ENCODE measurements at places on chromosomes 11 and 22.

GRCh38 chr11:120136356-120136755 lies 1.6 kb downstream of the TRIM29 start:
- DNase-seq, result no peak

GRCh38 chr11:28536504-28537267 lies 428.5 kb downstream of the METTL15 start:
- no peak for DNase-seq

DNA sequence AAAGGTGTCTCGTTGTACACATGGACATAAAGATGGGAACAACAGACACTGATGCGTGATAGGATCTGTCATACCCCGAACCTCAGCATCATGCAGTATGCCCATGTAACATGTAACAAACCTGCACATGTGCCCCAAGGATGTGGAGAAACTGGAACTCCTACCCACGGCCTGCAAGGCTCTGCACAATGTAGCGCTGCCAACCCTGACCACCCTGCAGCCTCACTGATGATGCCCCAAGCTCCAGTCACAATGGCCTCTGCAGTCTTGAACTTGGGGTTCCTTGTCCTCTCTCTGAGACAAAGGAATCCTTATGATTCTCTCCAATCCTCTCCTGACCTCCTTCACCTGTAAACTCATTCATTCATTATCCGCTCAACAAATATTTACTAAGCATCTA lies 14.2 kb downstream of the LMO1 start:
- no peak for DNase-seq

DNA sequence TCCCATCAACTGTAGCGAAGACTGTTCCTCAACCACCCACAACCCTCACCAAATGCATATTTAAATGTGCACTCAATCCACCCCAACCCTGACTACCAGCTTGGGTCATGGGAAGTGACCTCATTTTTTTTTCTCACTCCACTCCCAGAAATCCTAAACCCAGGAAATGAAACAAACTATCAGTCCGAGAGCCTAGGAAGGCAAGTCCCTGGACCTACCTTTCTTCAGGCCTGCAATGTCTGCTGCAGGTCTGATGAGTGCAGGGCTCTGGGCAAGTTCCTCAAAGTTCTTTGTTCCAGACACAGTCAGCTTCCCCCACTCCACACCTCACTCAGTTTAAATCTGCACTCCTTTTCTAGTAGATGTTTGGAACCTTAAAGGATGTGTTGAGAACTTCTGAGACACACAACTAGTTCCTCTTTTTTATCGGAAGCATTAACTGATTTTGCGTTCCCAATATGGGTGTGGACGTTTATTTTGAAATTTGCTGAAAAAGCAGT lies at the start of gene MS4A4E:
Gene MS4A4E (minus strand): TSS at position 398 of the 500 bp plus-strand sequence. CDS start 13,082 bp downstream, outside the sequence.
- DNase-seq, result no peak

DNA sequence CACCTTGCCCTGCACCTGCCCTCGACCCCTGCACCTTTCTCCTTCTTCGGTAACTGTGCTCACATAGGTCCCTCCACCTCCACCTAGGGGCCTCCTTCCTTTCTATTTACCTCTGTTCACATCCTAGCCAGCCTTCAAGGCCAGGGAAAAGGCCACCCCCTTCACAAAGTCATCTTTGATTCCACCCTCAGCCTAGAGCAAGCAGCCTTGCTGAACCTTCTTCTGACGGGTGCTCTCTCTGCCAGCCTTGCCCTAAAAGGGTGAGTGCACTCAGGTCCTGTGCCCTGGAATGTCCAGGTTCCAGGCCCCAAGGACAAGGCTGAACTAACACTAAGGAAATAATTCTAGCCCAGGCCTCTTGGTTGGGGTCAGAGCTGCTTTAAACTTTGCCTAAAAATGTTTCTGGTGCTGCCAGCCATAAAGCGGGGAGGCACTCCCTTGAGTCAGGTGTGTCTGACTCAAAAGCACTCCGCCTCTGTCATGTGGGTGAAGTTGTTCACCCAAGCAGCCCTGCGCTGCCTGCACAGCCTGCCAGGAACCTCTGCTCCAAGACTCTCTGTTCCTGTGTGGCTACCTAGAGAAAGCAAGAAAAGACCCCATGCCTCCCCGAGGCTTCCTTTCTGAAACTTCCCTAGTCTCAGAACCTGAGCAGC lies 9.2 kb upstream of the FAM83F start:
- DNase-seq, result no peak

GRCh38 chr11:32231909-32232493 lies 141.1 kb downstream of the RCN1 start:
- DNase-seq, result no peak

DNA sequence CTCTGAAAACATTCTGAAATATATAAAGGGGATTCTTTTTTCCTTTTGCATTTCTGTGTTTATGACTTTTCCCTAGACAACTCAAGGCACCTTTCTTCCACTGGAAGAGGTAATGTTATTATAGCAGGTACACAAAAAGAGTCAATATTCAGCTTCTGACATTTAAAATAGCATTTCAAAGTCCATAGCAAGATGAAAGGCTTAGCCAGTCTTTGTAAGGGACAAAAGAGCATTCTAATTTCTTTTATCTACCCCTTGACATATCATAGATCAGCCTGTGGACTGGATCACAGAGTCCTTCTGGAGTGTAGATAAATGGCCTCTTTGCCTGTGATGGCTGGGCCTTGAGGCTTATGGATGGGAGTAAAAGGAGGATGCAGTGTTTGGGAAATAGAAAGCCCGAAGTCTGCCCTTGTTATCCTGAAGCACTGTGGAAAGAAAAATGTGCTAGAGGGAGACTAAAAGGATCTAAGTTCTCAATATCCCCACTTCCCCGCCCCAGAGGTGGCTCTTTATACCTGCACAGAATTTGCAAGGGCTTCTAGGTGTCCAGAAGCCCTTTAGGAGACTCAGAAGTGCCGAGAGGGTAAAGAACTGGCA lies 1.6 kb upstream of the HEPACAM start:
- no peak for DNase-seq

DNA sequence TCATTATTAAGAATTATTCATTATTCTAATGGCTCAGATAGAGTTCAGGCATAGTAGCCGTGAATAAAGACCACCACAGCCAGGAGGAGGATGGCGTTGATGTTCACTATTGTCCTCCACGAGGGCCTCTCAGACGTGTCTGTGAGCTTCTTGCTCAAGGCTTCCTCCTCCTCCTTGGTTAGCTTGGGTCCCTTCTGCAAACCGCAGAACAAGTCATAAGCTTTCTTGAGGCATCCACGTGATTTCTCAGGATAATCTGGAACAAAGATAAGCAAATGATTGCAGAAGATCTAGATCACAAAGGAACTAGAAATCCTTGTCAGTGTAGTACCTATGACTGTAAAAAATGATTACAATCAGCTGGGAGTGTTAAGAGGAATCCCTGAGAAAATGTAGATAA lies 13.6 kb upstream of the RFPL2 start:
- DNase-seq, result no peak

DNA sequence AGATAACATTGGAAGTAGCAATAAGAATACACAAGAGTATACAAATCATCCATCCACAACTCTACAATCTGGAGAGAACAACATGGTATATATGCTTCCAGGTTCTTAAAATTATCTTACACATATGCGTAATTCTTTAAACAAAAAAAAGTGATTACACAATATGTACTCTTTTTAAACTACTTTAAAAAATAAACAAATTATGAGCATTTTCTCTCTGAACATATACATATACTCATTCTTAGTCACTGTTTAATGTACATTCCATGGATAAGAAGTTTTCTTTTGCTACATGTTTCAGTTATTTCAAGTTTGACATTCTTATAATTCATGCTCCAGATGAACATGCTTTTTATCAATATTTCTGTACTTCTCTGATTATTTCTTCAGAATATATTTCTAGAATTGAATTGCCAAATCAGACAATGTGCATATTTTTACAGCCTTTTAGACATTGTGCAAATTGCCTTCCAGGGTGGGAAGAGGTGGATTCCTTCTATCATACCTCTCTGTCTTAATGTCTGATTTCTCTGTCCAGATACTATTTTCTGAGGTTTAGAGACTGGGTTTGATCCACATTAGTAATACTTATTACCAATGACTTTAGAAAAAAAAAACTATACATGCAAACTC lies 551.6 kb downstream of the METTL15 start:
- no peak for DNase-seq

GRCh38 chr11:72514331-72514730 lies 80.0 kb upstream of the CLPB start:
- no peak for DNase-seq

GRCh38 chr11:128913806-128914205 lies 22.6 kb downstream of the KCNJ5 start:
- no peak for DNase-seq

- DNase-seq, result no peak
Observed at GRCh38 chr11:132853886-132854285, 678.4 kb downstream of the OPCML start.

DNA sequence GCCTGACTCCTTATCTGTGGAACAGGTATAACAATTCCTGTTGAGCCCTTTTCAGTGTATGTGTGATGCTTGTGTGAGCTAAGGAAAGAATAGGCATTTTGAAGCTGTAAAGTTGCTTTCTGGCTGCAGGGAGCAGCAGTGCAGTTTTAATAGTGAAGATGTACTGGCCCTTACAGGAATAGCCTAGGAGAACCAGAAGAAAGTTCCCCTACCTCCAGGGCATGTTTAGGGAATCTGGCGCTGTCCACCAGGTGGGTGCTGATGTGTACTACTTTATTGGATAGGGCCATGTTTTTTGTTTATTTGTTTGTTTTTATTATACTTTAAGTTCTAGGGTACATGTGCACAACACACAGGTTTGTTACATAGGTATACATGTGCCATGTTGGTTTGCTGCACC lies 11.5 kb downstream of the BMAL1 start:
- DNase-seq, result no peak

- DNase-seq, result no peak
Observed at GRCh38 chr11:69392104-69392653, 89.3 kb upstream of the LINC01488 start.

DNA sequence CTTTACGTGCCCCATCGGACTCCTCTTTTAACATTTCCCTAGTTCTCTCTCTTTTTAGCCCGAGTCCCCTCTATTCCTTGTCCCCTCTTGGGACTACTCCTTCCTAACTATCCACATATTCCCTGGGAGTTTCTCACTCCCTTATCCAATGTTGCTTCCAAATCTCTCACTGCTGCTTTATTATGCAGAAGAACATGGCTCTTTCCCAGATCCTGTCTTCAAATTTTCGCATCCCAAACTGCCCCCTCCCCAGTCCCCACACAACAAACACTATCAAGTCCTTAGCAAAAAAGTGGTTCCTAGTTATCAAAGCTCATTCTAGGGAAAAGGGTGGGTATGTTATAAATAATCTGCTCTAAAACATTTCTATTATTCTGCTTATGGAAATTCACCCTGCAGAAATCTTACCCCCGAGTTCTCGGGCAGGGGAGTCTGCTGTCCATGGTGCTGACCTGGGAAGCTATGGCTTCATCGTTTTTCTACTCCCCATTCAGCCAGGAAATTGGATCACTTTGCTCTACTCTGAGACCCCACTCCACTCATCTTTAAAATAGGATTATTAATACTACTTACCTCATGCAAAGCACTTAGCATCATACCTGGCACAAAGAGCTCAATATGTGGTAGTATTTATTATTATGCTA lies 393.5 kb downstream of the BUD13 start:
- no peak for DNase-seq

DNA sequence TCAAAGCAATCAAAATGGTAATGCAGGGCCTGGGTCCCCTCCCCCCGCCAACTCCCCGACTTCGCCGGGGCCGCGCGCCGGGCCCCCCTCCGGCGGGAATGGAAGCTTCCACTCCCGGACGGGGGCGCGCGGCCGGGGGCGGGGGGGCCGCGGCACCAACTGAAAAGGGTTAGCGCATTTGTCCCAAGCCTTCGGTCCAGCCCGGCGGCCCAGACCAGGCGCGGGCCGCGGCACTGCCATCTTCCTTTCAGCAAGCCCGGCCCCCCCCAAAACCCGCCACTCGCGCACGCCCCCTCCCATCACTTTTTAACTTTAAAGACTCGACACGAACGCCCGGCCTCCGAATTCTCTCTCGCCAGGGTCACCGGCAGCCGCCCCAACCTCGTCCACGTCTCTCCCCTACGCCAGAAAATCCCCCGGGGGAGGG lies 2.8 kb downstream of the PHF21B start:
- DNase-seq, result no peak

DNA sequence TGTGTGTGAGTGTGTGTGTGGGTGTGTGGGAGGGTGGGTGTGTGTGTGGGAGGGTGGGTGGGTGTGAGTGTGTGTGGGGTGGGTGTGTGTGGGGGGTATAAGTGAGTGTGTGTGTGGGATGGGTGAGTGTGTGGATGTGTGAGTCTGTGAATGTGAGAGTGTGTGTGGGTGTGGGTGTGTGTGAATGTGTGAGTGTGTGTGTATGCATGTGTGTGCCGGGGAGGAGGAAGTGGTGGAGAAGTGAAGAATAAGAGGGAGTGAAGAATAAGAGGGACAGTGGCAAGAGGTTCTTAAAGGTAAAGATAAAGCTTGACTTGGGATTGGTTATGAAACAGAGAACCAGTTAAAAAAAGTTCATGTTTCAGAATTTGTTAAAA lies 54.0 kb downstream of the PRR5L start:
- no peak for DNase-seq

DNA sequence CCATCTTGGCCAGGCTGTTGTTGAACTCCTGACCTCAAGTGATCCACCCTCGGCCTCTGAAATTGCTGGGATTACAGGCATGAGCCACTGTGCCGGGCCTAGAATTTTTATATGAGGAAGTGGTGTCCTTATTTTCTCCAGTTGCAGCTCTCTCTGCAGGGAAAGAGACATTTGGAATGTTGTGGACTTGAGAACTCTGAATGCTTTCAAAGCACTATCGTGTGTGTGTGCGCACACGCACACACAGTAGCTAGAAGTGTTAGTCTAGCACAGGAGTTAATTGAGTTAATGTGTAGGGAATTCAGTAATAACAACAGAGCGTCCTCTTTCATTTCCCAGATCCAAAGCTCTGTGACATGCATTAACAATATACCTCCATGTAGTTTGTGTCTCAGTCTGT lies 164.0 kb upstream of the RASSF10 start:
- no peak for DNase-seq

DNA sequence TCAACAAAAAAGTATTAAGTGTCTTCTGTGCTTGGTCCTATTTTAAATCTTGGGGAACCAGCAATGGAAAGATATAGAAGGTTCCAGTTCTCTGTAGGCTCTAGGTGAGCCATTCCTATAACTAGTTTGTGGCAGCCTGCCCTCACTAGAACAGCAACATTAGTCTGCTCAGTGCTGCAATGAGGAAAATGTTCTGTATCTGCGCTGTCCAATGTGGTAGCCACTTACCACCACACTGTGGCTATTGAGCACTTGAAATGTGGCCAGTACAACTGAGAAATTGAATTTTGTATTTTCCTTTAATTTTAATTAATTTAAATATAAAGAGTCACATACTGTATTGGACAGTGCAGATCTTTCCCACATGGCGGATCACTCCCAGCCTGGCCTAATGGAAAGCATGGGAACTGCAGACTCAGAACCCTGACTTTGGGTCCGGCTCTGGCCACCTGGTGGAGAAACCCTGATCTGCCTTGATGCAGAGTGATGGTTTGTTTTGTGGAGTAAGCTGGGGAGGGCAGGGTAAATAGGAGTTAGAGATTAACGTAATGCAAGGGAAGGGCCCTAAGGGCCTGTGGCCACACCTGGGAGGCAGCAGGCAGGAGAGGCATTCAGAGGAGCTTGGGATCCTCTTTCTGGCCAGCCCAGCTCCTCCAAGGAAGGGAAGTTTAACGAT lies 101.0 kb downstream of the ME3 start:
- DNase-seq, result no peak

GRCh38 chr11:120068114-120068573 lies 69.8 kb downstream of the TRIM29 start:
- DNase-seq, result no peak

Measured in stimulated activated CD4-positive, alpha-beta T cell treated with anti-CD3 and anti-CD28 coated beads, Interleukin-1b, Interleukin-23, amount 100 ng/mL, for 1 hour (primary cell).